ENCODE measurements at places on chromosomes 6 and 20. TPM values are rescaled to one million over a fixed set of nuclear protein-coding genes. Genes with fewer than 3 reads are reported as not detected.

- H3K27me3 ChIP-seq = peaks cover 18% of the 10 kb centered on the region
- H3K27ac ChIP-seq = no peak overlapping the region
- DNase-seq = no peak
- H3K36me3 ChIP-seq = no peaks in the 10 kb centered on the region
- no peak overlapping the region for H3K4me3 ChIP-seq
- H3K4me1 ChIP-seq = peaks cover 24% of the 10 kb centered on the region
Measured at GRCh38 chr6:151291722-151292059, 51.9 kb downstream of the AKAP12 start.

- H3K27me3 ChIP-seq = peaks cover 30% of the 10 kb centered on the region
- H3K27ac ChIP-seq = no peak within 1 kb of the TSS
- no peaks in the 10 kb centered on the region for H3K36me3 ChIP-seq
- H3K4me3 ChIP-seq = no peak within 1 kb of the TSS
- H3K4me1 ChIP-seq = no peaks in the 10 kb centered on the region
- peak; percentile 18 for DNase-seq
Measured at GRCh38 chr20:58515233-58516212, at the start of gene APCDD1L. Gene APCDD1L (minus strand): TSS chr20:58515399. CDS start chr20:58514707, 692 bp downstream.

DNA sequence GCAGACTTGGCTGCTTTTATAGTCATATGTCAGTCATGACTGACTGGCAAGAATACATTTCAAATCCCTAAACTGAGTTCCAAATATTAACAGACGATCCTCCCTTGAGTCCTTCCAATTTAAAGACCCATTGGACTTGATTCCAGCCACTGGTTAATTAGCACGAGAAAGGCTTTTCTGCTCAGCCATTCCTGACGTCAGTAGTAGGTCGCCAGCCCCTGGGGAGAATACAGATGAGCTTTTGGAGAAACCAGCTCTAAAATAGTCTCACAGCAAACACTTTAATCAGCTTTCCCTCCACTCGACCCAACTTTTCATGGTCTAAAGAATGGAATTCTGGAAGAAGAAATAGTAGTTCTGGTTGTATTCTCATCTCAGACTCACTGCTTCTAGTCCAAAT lies 91.6 kb downstream of the SLC22A3 start:
- no peak overlapping the region for H3K4me3 ChIP-seq
- H3K4me1 ChIP-seq = peaks cover 3% of the 10 kb centered on the region
- H3K27ac ChIP-seq = no peak overlapping the region
- no peaks in the 10 kb centered on the region for H3K36me3 ChIP-seq

- peaks cover 23% of the 10 kb centered on the region for H3K4me1 ChIP-seq
- H3K27ac ChIP-seq = peak overlapping the region; percentile 2
- no peaks in the 10 kb centered on the region for H3K36me3 ChIP-seq
- H3K4me3 ChIP-seq = no peak overlapping the region
Measured at GRCh38 chr6:11692451-11693376, 85.9 kb downstream of the ADTRP start.

- peak overlapping the region; percentile 88 for H3K27ac ChIP-seq
- H3K4me1 ChIP-seq = peaks cover 32% of the 10 kb centered on the region
- no peak overlapping the region for H3K4me3 ChIP-seq
- H3K36me3 ChIP-seq = no peaks in the 10 kb centered on the region
- DNase-seq = peak; percentile 40
Measured at GRCh38 chr6:15129887-15130286, 116.0 kb upstream of the JARID2 start.

- peaks cover 2% of the 10 kb centered on the region for H3K27me3 ChIP-seq
- DNase-seq = no peak
- no peaks in the 10 kb centered on the region for H3K4me1 ChIP-seq
- no peaks in the 10 kb centered on the region for H3K36me3 ChIP-seq
- H3K27ac ChIP-seq = no peak overlapping the region
- no peak overlapping the region for H3K4me3 ChIP-seq
Measured at GRCh38 chr6:145485288-145485687, 250.0 kb downstream of the EPM2A start.

GRCh38 chr20:11091511-11091910 lies 417.7 kb upstream of the JAG1 start:
- DNase-seq = no peak
- H3K36me3 ChIP-seq = no peaks in the 10 kb centered on the region
- no peaks in the 10 kb centered on the region for H3K4me1 ChIP-seq
- H3K27ac ChIP-seq = no peak overlapping the region
- no peak overlapping the region for H3K4me3 ChIP-seq

- H3K36me3 ChIP-seq = no peaks in the 10 kb centered on the region
- no peak for DNase-seq
- H3K27ac ChIP-seq = no peak overlapping the region
- H3K4me1 ChIP-seq = no peaks in the 10 kb centered on the region
- H3K27me3 ChIP-seq = no peaks in the 10 kb centered on the region
Measured at GRCh38 chr20:24418731-24419130, 50.7 kb upstream of the SYNDIG1 start.

DNA sequence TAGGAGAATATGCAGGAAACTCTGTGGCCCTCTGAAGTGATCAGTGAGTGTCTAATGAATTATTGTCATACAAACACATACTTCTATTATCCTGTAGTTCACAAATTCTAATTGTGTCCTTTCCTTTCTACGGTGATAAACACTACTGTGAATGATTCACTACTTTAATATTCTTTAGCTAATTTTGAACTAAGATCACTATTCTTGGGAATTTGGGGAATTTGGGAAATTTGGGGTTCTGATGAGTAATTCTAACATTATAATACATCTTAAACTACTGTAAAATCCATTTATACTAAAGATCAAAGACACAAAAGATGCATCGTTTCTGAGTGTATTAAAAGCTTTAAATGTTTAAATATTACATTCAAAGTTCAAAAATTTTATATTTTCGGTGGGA lies 1287.2 kb upstream of the CITED2 start:
- no peaks in the 10 kb centered on the region for H3K36me3 ChIP-seq
- no peak overlapping the region for H3K27ac ChIP-seq
- peaks cover 2% of the 10 kb centered on the region for H3K27me3 ChIP-seq
- no peak overlapping the region for H3K4me3 ChIP-seq

MUC22 gene
- total RNA-seq = not detected

SLX4IP gene
- 7.8 TPM for total RNA-seq
